ENCODE measurements at places on chromosomes 4 and X.

DNA sequence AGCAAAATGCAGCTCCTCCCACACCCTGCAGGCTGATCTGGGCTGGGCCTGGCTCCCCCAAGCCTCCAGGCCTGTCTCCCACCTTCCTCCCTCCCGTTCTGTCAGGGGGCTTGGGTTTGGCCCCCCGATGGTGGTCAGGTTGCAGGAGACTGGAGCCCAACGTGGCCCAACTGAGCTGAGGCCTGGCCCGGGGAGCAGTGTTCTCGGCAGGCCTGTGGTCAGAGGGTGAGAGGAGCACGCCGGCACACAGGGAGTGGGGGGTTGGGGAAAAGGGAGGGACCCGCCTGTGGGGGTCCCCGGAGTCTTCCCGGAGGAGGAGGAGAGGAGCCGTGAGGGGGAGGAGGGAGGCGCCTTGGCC lies 43.2 kb upstream of the NKX1-1 start:
- DNase-seq: no peak

- DNase-seq: no peak
Measured at GRCh38 chrX:96997196-96997595, 113.5 kb downstream of the RPA4 start.

- no peak for DNase-seq
Measured at GRCh38 chr4:8101213-8102075, 57.2 kb downstream of the ABLIM2 start.

DNA sequence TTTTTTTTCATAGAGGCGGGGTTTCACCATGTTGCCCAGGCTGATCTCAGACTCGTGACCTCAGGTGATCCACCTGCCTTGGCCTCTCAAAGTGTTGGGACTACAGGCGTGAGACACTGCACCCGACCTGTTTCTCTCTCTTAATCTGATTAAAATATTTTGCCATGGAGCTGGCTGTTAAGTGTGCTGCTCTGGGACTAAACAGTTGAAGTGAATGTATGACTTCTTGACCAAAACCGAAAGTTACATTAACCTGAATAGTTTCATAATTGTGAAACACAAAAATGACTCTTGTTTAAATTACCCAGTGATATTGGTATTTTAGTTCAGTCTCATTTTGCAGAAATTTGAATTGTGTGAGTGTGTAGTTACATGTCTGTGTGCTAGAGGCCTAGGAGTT lies 2548.6 kb downstream of the PCDH7 start:
- no peak for DNase-seq

DNA sequence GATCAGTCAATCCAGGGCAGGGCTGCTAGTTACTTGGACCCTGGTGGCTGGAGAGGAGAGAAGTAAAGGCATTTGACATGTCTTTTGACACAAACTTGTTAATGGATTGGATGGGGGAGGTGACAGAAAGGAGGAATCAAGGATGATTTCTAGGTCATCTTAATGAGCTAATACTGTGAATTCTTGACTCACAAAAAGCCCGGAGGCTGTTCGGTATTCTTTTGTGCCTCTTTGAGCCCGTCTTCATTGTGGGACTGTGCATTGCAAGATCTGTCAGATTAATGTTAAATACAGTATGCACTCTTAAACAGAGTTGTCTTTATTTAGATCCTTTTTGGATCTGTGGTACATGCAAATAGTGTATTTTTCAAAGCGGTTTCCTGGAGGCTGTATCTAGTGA lies 25.1 kb downstream of the POLA1 start:
- no peak for DNase-seq

- no peak for DNase-seq
Measured at GRCh38 chrX:100911731-100912130, 17.0 kb downstream of the XKRX start.

GRCh38 chr4:1045193-1045594 lies 33.8 kb downstream of the FGFRL1 start:
- DNase-seq: no peak

GRCh38 chr4:84750260-84750959 lies 167.5 kb downstream of the CDS1 start:
- no peak for DNase-seq

GRCh38 chr4:84529169-84529751 lies 30.2 kb upstream of the NKX6-1 start:
- no peak for DNase-seq

DNA sequence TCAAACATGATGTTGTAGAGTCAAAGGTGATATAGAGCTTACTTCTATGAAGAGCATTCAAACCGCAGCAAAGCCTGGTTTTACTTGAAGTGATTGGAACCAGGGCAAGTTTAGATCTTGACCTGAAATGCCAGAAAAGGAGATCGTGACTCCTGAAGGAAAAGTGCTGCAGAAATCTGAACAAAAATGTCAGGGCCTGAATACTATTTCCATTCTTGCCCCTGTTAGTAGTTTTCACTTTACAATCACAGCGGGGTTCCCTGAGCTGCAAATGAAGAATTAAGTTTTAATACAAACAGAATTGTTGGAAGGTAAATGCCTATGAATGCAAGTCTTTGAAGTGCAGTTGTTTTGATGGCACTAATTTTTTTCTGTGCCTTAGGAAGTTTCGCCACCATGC lies 4.1 kb downstream of the SLIT2 start:
- no peak for DNase-seq

GRCh38 chr4:95263391-95263790 lies 285.4 kb downstream of the UNC5C start:
- DNase-seq: no peak

All from stimulated activated CD4-positive, alpha-beta T cell treated with anti-CD3 and anti-CD28 coated beads, Interleukin-12 subunit alpha, Interleukin-12 subunit beta, amount 100 ng/mL, for 4 hours (primary cell).